NCI-H1092 (cell line): ENCODE measurements at places on chromosomes 5 and 9.

DNA sequence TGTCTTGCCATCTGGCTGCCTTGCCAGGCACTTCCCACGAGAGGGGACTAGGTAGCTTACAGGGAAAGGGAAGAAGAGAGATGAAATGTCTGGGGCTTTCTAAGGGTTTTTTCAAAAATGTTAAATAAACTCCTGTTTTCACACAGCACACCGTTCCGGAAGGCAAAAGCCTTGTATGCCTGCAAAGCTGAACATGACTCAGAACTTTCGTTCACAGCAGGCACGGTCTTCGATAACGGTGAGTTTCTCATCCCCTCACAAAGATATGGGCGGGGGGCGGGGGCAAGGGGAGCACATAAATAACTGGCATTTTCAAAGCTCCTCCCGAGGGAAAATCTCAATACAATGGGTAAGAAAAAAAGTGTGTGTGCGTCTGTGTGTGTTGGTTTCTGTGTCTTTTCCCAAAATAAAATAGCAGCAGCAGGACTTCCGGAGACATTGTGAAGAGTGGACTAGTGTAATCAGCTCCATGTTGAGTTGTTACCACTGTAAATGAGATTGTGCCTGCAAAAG is 189.6 kb downstream of the NR3C1 start:
- no peak for DNase-seq

GRCh38 chr5:9313751-9314150 is 232.1 kb downstream of the SEMA5A start:
- no peak for DNase-seq

GRCh38 chr5:96645091-96645490 is 17.1 kb upstream of the CAST start:
- no peak for DNase-seq

GRCh38 chr9:10003047-10003446 is 609.8 kb downstream of the PTPRD start:
- no peak for DNase-seq

DNA sequence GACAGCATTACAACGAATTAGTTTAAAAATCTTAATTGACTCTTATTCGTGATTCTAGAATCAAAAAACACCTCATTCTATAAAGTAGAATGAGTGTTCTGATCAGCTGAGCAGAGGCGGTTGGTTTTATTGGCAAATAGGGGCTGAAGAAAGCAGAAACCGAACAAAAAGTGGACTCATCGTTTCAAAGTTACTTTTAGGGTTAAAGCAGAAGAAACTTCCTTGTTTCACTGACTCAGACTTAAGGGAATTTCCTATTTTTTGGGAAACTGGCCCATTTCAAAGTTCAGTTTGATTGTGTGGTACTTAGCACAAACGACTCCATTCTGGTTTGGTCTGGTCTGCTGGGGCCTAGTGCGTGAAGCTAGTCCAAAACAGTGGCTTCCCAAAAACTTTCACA is 862 bp upstream of the NDUFB6 start:
- DNase-seq = no peak

- DNase-seq = no peak
These were observed 4.9 kb downstream of the SH3GLB2 start for GRCh38 chr9:129023036-129023907.

DNA sequence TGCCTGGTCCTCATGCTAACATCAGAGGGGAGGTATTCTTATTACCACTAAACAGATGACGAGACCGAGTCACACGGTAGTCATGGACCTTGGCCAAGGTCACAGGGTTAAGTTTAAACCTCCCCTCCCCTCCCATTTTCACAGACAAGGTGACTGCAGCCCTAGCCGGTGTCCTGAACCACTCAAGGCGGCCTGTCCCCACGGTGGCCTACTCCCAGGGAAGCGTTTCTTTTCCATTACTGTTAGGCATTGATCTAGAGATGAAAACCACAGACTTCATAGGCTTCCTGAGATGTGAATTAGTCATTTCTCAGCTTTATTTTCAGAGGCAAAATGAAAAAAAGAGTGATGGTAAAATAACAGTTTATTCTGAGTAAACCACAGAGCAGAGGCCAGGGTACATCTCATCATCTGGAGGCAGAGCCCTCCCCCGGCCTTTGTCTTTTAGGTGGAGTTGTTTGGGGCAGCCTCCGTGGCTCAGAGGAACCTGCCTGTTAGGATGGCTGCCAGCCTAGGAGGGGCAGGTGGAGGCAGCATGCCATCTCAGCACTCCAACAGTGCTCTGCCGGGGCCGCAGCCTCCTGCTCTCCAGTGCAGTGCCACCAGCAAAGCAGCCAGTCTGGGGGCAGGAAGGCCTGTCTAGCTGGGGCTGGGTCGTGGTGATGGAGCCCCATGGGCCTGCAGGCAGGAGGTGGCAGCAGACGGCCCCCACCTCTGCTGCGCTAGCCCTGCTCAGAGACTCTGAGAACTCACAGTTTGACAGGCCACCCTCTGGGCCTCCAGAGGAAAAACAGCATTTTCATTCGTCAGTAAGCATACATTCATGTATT is 71.2 kb downstream of the RAPGEF1 start:
- peak; percentile 26 for DNase-seq

- DNase-seq = no peak
These were observed 4.1 kb upstream of the APC start for GRCh38 chr5:112733586-112733985.

GRCh38 chr5:81924442-81924841 is 47.4 kb upstream of the ATG10 start:
- peak; percentile 60 for DNase-seq

DNA sequence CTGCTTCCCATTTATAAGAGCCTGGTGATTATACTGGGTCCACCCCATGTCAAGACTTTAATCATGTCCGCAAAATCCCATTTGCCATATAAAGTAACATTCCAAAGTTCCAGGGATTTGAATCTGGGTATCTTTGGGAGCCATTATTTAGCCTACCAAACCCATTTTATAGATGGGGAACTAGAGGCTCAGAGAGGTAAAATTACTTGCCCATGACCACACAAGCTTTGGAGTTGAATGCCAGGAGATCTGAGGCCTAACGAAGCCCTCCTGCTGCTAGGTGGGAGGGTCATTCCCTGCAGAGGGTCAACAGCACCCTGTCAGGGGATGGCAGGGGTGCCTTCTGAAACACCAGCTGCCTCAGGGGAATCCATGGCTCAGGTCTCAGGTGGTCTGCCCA is 13.0 kb upstream of the AKNA start:
- DNase-seq = no peak

GRCh38 chr9:38061326-38061977 is 7.6 kb downstream of the SHB start:
- DNase-seq = no peak

- DNase-seq = no peak
These were observed 18.7 kb upstream of the PIK3R1 start for GRCh38 chr5:68196876-68197275.
